ENCODE measurements at places on chromosomes 7 and 10.

DNA sequence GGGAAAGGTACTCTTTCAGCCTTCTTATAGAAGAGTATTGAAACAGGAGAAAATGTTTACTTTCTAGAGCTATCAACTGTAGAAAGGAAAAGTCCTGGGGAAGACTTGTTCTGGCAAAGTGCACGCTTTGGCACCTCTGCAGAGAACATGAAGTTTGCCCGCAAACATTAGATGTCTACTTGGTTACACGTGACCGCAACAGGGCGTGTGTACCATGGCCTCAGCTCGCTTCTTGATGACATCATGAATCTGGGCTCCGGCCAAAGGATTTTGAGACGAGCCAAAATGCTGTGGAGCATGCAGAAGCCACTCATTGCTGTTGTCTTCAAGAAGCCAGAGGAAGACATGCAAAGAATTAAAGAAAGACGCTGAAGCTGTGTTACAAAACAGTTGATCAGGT is 8.6 kb upstream of the TAS2R60 start:
- no peak for DNase-seq

GRCh38 chr7:41752615-41753014 is 49.7 kb upstream of the INHBA start:
- DNase-seq = no peak

GRCh38 chr7:54946271-54946670 is 72.5 kb upstream of the EGFR start:
- no peak for DNase-seq

DNA sequence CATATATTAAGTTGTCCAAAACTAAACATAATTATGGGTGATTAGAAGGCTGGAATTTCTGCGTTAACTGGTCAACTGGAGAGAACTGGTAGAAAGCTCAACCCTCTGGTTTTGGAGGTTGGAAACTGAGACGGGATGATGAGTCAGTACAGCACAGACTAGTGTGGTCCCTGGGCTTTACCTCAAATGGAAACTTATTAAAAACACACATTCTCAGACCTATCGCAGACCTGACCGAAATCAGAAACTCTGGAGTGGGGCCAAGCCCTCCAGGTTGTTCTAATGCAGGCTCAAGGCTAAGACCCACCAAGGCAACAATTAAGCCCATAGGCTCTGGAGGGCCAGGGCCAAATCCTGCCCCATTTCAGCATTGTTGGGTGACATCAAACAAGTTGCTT is 136.9 kb downstream of the KCNMA1 start:
- no peak for DNase-seq

DNA sequence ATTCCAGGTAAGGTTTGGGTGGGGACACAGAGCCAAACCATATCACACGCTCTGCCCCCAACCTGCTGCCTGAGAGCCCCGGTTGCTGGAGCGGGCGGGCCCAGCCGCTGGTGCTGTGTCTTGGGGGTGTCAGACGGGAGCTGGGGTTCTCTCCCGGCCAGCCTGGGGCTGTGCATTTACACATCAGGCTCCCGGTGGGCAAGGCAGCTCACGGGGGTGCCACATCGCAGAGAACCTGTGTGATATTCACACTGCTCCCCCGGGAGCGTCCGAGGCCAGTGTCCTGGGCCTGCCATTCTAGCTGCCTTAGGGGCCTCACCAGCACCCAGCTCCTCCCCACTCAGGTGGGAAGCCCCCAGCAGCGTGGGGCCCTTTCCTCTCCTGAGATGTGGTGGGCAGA is 35.6 kb upstream of the ADGRA1 start:
- no peak for DNase-seq

DNA sequence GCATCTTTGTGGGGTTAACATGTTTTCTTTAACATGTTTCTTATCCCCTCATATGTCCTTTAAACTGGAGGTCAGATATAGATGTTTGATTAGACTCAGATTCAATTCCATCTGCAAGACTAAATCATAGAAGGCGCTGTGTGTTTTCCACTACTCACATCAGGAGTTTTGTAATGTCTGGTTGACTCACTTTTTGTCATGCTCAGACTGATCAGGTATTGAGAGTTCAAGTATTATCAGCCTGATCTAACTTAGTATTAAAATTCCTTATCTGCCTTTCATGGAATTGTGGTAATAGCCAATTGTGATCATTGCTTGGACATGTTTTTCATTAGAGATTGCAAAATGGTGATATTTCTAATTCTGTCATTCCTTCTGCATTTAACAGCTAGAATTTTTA is 30.2 kb downstream of the ENTPD7 start:
- no peak for DNase-seq

DNA sequence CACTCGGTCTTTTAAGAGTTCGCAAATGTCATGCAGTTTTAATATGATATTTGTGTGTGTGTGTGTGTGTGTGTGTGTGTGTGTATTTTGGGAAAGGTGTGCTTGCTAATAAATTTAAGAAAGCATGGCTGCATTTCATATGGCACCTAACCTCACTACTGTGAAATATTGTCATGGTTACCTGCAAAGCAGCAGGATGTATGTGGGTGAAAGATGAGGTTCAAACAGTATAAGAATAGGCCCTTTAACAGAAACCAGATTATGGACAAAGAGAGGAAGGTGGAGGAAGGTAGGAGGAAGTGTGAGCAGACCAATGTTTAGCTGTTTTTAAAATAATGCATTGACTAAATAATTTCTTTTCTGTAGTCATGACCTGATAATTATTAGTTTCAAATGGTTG is 73.5 kb upstream of the CACNA2D1 start:
- no peak for DNase-seq

DNA sequence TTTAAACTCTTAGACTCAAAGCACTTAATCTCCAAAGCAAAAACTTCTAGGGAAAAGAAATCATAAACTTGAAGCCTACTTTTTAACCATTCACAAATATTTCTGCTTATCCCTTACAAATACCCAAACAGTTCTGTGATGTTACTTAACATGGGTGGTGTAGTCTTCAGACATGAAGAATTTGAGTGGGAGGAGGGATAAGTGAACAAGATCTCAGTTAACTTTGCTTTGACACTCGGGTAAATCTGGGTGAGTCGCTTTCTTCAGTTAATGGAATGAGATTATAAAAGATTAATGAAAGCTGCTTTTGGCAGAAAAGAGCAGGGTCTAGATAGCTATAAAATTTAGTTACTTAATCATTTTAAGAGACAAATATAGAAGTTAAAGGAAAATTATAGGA is 47.5 kb downstream of the RNF133 start:
- no peak for DNase-seq

GRCh38 chr7:101186844-101187428 is 6.8 kb upstream of the NAT16 start:
- no peak for DNase-seq

DNA sequence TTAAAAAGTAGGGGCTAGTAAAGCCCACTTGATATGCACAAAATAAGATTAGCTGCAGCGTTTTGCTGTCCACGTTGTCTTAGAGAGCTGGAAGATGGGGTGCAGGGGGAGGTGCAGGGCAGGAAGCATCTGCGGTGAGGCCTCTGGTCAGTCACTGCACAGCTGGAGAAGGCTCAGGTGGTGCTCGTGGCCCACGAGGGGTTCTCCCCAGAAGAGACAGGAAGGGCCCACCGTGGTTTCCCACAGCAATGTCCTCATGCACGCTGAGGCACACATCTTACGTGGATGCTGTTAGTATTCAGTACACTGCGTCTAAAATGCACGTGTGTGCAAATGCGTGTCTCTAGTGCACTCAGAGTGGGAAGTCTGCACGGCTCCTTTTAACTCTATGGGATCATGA is 582.1 kb downstream of the PTPRN2 start:
- DNase-seq = no peak

DNA sequence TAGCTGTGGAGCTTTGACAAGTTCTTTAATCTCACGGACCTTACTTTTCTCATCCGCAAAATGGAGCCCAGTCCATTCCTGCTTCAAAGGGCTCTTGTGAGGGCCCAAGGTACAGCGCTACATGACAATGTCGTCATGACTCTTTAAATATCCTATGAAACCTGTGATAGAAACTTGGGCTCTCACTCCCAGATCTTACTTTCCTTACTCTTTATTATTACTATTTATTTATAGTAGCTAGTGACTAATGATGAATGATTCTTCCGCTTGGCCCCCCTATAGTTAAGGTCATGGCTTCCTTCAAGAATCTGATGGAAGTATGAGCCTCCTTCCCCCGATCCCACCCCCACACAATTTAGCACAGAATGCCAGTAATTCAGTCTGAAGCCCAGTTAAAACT is 41.9 kb downstream of the RBM20 start:
- peak; percentile 36 for DNase-seq

DNA sequence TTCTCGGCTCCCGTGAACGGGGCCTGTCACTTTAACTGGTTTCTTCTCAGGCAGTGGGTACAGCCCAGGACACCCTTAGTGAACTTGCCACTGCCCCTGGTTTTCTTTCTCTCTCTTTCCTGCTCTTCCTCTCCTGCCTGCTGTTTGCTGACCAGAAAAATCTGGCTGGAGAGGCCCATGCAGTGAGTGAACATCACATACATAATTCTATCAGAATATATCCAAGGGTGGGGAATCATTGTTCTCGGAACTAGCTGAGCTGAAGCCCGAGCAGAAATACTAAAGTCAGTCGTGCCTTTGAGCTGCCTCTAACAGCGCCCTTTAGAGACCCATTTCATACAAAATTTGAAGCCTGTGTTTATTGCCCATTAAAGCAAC is 501.5 kb upstream of the GALNT17 start:
- no peak for DNase-seq

DNA sequence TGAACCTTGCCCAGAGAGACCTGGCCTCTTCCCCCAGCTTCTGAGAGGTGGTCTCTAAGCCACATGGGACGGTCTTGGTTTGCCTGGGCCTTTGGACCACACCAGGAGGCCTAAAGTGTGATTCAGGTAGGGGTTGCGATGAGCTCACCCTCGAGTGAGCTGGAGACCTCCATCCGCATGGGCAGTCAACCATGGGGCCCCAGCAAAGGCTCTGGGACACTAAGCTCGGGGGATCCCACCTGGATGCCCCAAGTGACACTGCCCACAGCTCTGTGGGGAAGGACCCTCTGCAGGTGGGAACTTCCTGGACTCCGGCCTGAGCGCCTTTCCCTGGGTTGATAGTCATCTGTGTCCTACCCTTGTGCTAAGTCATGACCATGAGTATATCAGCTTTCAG is 57.1 kb upstream of the FAM20C start:
- no peak for DNase-seq

GRCh38 chr10:116769791-116770190 is 27.4 kb upstream of the HSPA12A start:
- DNase-seq = peak; percentile 72

DNA sequence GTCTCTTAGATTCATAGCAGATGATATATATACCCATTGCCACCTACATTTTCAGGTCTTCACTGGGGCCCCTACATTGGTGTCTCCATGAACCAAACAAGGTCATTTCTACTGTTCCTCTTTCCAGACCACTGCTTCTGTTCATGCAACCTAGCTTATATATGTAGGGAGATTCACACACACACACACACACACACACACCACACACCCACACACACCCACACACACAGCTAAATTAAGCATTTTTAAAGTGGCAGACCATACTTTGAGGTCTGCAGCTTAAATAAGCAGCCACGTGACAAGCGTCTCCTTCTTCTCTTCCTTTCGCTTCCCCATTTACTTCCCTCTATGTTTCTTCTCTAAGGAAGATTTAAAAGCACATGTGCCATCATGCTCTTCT is 70.0 kb upstream of the CC2D2B start:
- no peak for DNase-seq

All from brain pericyte (primary cell).